ENCODE measurements at places on chromosomes 7 and 10. TPM values are rescaled to one million over a fixed set of nuclear protein-coding genes. Genes with fewer than 3 reads are reported as not detected.

GRCh38 chr7:7157887-7158271, 24.5 kb upstream of the C1GALT1 start:
- no peak overlapping the region for H3K27ac ChIP-seq
- no peak overlapping the region for H3K4me3 ChIP-seq
- no peak for DNase-seq
- H3K36me3 ChIP-seq, result no peaks in the 10 kb centered on the region

CFAP43 gene
- 0.96 TPM for total RNA-seq

- H3K27ac ChIP-seq, result no peak overlapping the region
- H3K4me1 ChIP-seq, result no peaks in the 10 kb centered on the region
- H3K36me3 ChIP-seq, result peaks cover 15% of the 10 kb centered on the region
- no peak overlapping the region for H3K4me3 ChIP-seq
- DNase-seq, result no peak
Observed at GRCh38 chr7:100367251-100367620, 6.1 kb upstream of the PILRA start.

- no peaks in the 10 kb centered on the region for H3K4me1 ChIP-seq
- no peak overlapping the region for H3K27ac ChIP-seq
- no peaks in the 10 kb centered on the region for H3K36me3 ChIP-seq
- no peaks in the 10 kb centered on the region for H3K27me3 ChIP-seq
- DNase-seq, result no peak
- no peak overlapping the region for H3K4me3 ChIP-seq
Observed at GRCh38 chr10:10527861-10528562, 489.7 kb upstream of the CELF2 start.

DNA sequence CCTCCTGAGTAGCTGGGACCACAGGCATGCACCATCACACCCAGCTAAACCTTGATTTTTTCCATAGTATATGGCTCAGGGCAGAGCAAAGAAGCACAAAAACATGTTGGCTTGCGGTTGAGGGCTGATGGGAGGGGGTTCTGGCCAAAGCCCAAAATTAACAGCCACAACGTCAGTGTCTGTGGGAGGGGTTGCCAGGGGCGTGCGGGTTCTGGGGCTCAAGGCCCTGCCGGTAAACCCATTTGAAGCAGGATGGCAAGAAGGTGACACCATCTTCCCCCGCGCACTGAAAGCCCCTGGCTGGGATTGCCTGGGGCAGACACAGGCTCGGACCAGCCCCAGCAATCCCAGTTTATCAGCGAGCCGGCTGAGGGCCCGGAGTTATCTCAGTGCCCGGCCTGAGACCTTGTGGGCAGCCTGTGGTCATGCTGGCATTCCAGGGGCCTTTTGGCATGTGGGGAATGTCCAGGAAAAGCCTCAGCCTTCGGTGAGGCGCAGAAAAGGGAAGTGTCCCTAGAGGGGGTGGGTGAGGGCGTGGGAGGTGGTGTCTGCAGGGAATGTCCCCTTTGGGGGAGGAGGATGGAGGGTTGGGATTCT, 167.7 kb upstream of the TNRC18 start:
- no peaks in the 10 kb centered on the region for H3K27me3 ChIP-seq
- no peak for DNase-seq
- H3K27ac ChIP-seq, result peak overlapping the region; percentile 54
- H3K36me3 ChIP-seq, result no peaks in the 10 kb centered on the region

DNA sequence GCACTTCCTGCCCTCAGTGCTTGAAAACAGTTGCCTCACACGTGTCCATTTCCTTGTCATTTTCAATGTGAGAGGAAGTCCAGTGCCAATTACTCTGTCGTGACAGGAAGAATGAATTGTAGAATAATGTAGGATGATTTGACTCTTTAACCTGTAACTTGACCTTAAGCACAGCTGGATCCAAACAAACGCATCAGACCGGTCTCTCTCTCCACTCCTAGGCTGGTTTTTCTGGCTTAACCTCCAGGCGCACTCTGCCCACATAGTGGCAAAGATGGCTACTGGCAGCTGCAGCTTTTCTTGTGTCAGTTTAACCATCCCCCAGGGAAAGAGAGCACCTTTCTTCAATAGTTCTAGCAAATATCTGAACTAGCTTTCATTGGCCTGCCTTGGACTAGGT, 29.4 kb upstream of the PNLIPRP3 start:
- no peak overlapping the region for H3K27ac ChIP-seq
- DNase-seq, result no peak
- H3K27me3 ChIP-seq, result no peaks in the 10 kb centered on the region
